Stimulated activated CD4-positive, alpha-beta T cell treated with anti-CD3 and anti-CD28 coated beads, Interleukin-4, amount 100 ng/mL, for 4 hours (primary cell): ENCODE measurements at places on chromosomes 1 and 21.

DNA sequence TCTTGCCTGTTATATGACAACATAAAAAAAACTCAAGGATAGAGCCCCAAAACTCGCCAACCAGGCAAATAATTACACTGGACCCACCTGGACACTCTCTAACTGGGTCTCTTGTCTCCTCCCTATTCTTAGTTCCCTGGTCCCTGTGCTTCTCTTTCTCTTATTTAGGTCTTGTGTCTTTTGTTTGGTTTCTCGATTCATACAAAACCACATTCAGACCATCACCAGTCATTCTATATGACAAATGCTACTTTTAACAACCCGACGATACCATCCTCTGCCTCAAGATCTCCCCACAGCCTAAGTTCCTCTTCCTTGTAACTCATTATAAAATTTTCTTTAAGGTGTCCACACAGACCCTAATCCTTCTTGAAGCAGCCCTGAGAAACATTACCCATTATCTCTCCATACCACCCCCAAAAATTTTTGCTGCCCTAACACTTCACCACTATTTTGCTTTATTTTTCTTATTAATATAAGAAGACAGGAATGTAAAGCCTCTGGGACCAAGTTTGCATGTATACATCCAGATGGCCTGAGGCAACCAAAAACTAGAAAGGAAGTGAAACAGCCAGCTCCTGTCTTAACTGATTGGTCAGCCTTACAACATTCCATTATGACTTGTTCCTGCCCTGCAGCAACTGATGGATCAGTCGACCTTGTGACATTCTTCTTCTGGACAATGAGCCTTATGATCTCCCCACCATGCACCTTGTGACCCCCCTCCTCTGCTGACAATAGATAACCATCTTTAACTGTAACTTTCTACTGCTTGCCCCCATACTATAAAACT, 638.2 kb downstream of the AMY1C start:
- no peak for DNase-seq

DNA sequence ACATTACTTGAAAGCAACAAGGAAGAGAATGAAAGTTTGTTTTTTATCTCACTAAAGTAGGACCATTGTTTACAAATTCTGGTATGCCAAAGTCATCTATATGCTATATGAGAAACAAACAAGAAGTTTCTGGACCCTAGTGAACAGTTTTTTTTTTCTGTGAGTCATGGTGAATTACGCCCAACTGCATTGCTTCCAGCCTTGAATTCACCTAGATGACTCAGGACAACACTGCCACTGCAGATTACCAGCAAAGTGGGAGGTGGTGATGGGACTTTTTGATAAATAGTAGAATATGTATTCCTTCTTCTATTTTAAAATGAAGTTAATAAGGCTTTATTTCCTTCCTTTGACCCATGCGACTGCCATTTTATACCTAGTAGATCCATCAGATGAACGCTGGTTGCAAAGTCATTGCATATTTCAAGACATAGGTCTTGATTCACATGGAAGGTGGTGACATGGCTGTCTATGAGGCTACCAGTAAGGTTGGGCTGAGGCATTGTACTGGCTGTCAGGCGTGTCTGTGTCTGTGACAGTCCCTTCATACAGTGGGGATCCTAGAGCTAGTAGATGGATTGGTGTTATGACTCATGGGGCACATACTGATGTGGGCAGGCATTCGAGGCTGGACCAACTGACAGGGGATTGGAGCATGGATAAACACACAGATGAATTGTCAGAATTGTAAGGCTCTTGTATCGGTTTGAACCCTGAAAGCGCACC, 49.1 kb upstream of the APOBEC4 start:
- DNase-seq, result no peak

DNA sequence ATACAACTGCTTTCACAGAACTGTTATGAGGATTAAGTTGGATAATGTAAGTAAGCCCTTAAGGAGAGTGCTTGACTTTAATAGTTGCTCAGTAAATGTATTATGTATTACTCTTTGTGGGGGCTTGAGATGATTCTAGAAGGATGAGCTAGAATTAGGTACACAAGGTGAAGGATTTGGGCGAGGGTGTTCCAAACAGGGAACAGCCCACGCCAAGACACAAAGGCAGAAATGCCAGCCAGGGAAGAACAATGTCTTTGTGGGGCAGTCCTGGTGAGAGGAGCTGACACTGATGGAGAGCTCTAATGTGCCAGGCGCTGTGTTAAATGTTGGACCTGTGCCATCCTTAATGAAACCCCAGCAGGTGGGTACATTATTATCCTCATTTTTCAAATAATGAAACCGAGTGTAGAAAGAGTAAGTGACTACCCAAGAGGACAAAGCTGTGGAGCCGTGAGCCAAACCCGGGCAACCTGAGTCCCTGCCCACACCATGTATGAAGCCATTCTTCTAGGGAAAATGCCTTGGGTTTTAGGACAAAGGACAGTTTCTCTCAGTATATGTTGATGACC, 362.4 kb downstream of the HHAT start:
- DNase-seq, result no peak

- DNase-seq, result no peak
These were observed 56.3 kb downstream of the KCNAB2 start for GRCh38 chr1:6101826-6102531.

DNA sequence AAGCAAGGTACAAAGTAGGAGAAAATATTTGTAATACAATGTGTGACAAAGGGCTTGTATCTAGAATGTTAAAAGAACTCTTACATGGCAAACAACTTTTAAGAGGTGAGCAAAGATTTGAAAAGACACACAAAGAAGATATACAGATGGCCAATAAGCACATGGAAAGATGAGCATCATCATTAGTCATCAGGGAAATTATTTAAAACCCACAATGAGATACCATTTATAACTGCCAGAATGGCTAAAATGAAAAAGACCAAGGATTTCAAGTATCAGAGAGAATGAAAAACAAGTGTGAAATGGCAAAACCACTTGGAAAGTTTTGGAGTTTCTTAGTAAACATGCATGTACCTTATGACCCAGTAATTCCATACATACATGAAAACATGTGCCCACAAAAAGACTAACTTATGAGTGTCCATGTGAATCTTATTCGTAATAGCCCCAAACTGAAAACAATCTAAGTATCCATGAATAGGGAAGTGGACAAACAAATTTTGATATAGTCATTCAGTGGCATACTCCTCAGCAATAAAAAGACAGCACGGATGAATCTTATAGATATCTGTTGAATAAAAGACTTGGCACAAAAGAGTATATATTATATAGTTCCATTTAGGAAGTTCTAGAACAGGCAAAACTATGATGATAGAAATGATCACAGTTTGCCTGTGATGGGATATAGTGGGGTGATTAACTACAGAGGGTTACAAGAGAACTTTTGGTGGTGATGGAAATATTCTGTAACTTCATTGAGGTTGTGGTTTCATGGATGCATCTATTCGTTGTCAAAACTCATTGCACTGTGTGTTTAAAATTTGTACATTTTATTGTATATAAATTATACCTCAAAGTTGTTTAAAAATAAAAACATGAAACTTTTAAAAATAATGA, 82.0 kb downstream of the DISP1 start:
- DNase-seq, result no peak

- DNase-seq, result no peak
These were observed 17.7 kb downstream of the DHCR24 start for GRCh38 chr1:54869173-54869851.
